ENCODE measurements at places on chromosomes 16 and 17. TPM values are rescaled to one million over a fixed set of nuclear protein-coding genes. Genes with fewer than 3 reads are reported as not detected.

- H3K27me3 ChIP-seq, result no peaks in the 10 kb centered on the region
- H3K36me3 ChIP-seq, result peaks cover 13% of the 10 kb centered on the region
- H3K4me3 ChIP-seq, result no peak overlapping the region
- no peak overlapping the region for H3K27ac ChIP-seq
- DNase-seq, result no peak
- H3K4me1 ChIP-seq, result peaks cover 11% of the 10 kb centered on the region
These were observed 44.0 kb downstream of the SPOP start for GRCh38 chr17:49633762-49634484.

DNA sequence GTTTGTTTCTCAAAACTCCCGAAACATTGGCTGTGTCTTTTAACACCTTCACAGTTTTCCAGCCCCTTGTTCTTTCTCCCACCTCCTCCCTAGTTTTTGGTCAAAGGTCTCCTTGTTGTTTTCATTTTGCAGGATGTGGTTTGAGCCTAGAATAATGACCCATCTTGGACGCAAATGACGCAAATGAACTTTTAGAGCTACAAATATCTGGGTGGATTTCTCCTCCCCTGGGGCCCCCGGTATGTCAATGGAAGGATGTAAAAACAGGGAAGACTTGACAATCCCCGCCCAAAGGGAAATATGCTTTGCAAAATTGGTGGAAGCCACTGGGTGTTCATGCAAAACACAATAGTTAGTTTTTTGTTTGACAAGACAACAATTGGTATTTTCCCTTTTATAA lies 236.0 kb upstream of the IRX3 start:
- no peaks in the 10 kb centered on the region for H3K36me3 ChIP-seq
- no peaks in the 10 kb centered on the region for H3K27me3 ChIP-seq
- H3K4me3 ChIP-seq, result no peak overlapping the region
- H3K27ac ChIP-seq, result no peak overlapping the region

- DNase-seq, result peak; percentile 93
- no peak overlapping the region for H3K4me3 ChIP-seq
- H3K27me3 ChIP-seq, result peaks cover 60% of the 10 kb centered on the region
- no peaks in the 10 kb centered on the region for H3K36me3 ChIP-seq
- H3K27ac ChIP-seq, result no peak overlapping the region
These were observed 41.5 kb downstream of the CD300LF start for GRCh38 chr17:74671031-74671771.

NHERF1 gene
- 134 TPM for total RNA-seq

GRCh38 chr16:188674-189073 lies 8.4 kb downstream of the HBQ1 start:
- H3K4me3 ChIP-seq, result no peak overlapping the region
- peak; percentile 73 for DNase-seq
- peaks cover 46% of the 10 kb centered on the region for H3K36me3 ChIP-seq
- H3K4me1 ChIP-seq, result peaks cover 2% of the 10 kb centered on the region

- no peaks in the 10 kb centered on the region for H3K27me3 ChIP-seq
- H3K36me3 ChIP-seq, result peaks cover 10% of the 10 kb centered on the region
- H3K4me1 ChIP-seq, result peaks cover 8% of the 10 kb centered on the region
- no peak for DNase-seq
These were observed 41.5 kb downstream of the C17orf67 start for GRCh38 chr17:56792267-56792666.

DNA sequence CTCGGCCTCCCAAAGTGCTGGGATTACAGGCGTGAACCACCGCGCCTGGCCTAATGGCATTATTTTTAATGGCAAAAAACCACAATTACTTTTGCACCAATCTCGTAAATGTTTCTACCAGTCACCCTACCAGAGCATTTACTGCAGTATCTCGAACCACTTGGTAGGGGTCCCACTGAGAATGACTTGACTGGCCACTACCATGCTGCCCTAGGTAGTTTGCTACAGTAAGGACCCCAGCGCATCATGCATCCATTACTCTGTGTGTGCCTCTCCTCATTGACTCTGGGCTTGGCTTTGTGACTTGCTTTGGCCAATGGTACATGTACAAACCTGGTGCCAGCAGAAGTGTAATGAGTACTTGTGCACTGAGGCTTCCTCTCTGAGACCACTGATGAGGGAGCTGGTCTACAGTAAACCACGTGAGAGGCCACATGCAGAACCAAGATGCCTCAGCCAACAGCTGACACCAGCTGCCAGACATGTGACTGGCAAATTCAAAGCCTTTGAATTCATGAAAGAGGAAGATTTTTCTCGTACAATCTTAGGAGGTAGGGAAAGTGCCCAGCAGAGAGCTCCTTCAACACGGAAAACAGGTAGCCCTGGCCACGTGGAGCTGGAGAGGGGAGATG lies 421.7 kb upstream of the C16orf82 start:
- peak overlapping the region; percentile 64 for H3K27ac ChIP-seq
- H3K27me3 ChIP-seq, result no peaks in the 10 kb centered on the region
- H3K4me3 ChIP-seq, result peak overlapping the region; percentile 41
- DNase-seq, result peak; percentile 74
- peaks cover 52% of the 10 kb centered on the region for H3K4me1 ChIP-seq

Measured in activated CD4-positive, alpha-beta T cell treated with anti-CD3 and anti-CD28 coated beads, Interleukin-2, amount 10 ng/mL, durations not matched to agents 24 days and 14 days (primary cell).